ENCODE measurements at places on chromosomes 13 and 19. TPM values are rescaled to one million over a fixed set of nuclear protein-coding genes. Genes with fewer than 3 reads are reported as not detected.

EEF1AKMT1 gene
- total RNA-seq = 11.2 TPM

CLDND2 gene
- total RNA-seq = 8.5 TPM

- no peaks in the 10 kb centered on the region for H3K27me3 ChIP-seq
- DNase-seq = no peak
- H3K27ac ChIP-seq = no peak overlapping the region
- no peaks in the 10 kb centered on the region for H3K36me3 ChIP-seq
- no peaks in the 10 kb centered on the region for H3K4me1 ChIP-seq
Observed at GRCh38 chr13:107209824-107210722, 642.1 kb upstream of the ARGLU1 start.

DNA sequence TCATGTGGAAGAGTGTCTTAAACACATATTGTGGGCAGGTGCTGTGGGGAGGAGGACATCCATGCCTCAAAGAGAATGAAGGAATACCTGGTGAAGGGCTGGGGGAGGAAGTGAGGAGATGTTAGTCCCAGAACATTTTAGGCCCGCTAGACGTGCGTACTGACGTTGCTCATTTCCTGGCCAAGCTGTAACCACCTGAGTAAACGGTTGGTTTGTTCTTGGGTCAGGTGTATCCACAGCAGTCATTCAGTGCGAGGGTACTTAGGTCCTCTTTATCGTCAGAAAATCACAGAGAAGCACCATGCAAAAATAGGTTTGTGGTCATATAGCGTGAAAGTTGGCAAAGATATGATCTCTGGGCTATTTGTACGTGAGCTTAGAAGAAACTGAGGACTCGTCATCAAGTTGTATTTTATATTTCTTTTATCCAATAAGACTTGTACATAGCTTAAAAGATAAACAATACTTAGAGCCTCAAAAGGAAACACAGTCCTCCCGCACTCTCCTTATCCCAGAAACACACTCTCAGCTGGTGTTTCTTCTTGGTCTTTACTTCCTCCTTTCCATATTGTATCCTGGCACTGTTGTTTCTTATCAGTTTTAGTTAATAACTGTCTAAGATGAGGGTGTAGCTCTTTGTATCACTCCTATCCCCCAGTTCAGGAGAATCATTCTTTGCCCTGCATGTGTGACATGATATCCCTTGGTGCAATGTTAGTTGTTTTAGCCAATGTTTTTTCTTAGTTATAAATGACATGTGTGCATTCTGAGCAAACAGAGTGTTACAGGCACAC lies 52.0 kb downstream of the ARHGEF7 start:
- peaks cover 71% of the 10 kb centered on the region for H3K36me3 ChIP-seq
- no peak overlapping the region for H3K4me3 ChIP-seq
- DNase-seq = no peak
- peak overlapping the region; percentile 76 for H3K27ac ChIP-seq

DNA sequence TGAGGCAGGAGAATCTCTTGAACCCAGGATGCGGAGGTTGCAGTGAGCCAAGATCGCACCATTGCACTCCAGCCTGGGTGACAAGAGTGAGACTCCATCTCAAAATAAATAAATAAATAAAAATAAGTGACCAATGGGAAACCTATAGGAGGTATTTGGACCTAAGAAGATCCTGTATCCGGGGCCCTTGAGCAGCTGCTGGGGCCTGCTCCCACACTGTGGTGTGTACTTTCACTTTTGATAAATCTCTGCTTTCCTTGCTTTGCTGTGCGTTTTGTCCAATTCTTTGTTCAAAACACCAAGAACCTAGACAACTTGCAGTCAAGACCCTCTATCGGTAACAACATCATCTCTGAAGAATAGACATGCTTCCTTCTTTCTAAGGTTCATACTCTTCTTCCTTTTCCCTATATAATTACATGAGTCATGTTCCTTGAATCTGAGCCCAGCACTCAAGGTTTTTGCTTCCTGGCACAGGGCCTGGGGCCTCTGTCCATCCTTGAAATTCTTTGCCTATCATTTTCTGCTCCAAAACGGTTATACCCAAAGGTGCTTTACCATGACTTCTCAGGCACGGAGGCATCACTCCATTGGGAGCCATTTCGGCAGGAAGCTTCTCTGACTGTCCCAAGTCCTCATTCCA lies 14.2 kb upstream of the PNMA8C start:
- no peak overlapping the region for H3K4me3 ChIP-seq
- H3K36me3 ChIP-seq = no peaks in the 10 kb centered on the region
- H3K27me3 ChIP-seq = peaks cover 3% of the 10 kb centered on the region
- DNase-seq = no peak
- no peaks in the 10 kb centered on the region for H3K4me1 ChIP-seq
- no peak overlapping the region for H3K27ac ChIP-seq

DNA sequence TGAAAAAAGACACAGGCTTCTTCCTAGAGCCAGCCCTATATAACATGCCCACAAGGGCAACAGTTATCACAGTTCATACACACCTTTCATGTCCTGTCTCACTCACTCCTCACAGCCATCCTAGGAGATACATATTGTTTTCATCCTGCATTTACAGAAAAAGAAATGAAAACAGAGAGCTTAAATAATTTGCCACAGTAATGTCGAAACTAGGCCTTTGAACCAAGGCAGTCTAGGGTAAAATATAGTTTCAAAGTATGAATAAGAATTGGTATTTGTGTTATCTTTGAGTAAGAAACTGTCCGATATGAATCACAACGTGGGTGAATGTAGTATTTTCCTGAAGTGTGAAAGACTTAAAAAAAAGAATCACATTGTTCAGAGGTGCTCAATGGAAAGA lies 26.8 kb downstream of the CLDN10 start:
- H3K36me3 ChIP-seq = no peaks in the 10 kb centered on the region
- DNase-seq = no peak
- H3K4me1 ChIP-seq = no peaks in the 10 kb centered on the region
- no peak overlapping the region for H3K4me3 ChIP-seq
- no peak overlapping the region for H3K27ac ChIP-seq
- H3K27me3 ChIP-seq = no peaks in the 10 kb centered on the region

- H3K27ac ChIP-seq = no peak overlapping the region
- no peaks in the 10 kb centered on the region for H3K27me3 ChIP-seq
- no peak for DNase-seq
- no peak overlapping the region for H3K4me3 ChIP-seq
Observed at GRCh38 chr13:41562083-41562482, 104.7 kb downstream of the RGCC start.
